Suppressor macrophage treated with lipopolysaccharide for 1 hour (primary cell): ENCODE measurements at places on chromosomes 3 and 15.

GRCh38 chr3:48475188-48475587, 28.7 kb downstream of the ATRIP start:
- DNase-seq = no peak

DNA sequence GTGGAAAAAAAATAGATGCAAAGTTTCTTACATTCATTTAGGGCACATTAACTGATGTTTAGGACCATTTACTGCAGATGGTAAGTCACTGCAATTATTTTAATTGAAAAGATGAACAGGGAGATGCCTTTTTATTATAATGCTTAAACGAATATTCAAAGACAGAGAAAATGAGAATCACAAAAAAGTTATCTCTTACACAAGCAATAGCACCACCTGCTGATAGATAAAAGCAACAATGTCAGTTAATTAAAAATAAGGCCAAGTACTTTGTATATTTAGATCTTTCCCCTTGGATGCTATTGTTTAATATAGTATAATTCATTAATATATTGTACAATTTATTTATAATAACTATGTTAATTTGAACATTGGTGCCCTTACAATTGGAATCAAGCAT, 55.9 kb downstream of the IFT80 start:
- peak; percentile 63 for DNase-seq

DNA sequence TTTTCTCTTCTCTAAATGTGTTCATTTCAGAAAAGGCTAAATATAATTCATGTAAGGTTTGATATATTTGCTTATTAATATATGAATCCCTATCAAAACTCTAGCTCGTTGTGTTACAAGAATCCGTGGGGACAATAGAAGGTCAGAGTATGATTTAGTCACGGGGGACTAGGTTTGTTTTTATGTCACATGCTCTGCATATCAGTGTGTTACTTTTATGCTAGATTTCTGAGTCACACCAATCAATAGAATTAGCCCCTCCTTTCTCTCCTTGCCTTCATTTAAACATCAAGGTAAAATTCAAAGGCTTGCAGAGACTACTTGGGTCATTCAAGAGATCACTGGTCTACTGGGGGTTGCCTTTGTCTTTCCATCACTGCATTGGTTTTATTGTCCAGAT, 636.1 kb downstream of the NR2F2 start:
- DNase-seq = no peak

GRCh38 chr3:142270407-142270806, 45.0 kb upstream of the GK5 start:
- DNase-seq = peak; percentile 60
